ENCODE measurements at places on chromosomes 3 and 15. TPM values are rescaled to one million over a fixed set of nuclear protein-coding genes. Genes with fewer than 3 reads are reported as not detected.

The TMIE gene
- polyA plus RNA-seq, result 0.34 TPM

The IFRD2 gene
- polyA plus RNA-seq, result 114 TPM

The LTF gene
- polyA plus RNA-seq, result 13.4 TPM

The B3GNT5 gene
- polyA plus RNA-seq, result 12.1 TPM

The GAP43 gene
- polyA plus RNA-seq, result 1.5 TPM

The IGSF10 gene
- 0.90 TPM for polyA plus RNA-seq

The ADAMTS9 gene
- polyA plus RNA-seq, result 116 TPM

The FGD5 gene
- 19.5 TPM for polyA plus RNA-seq

The PLSCR5 gene
- polyA plus RNA-seq, result not detected

The ISLR gene
- polyA plus RNA-seq, result 2.5 TPM

The ITIH4 gene
- 55.2 TPM for polyA plus RNA-seq

The SNTN gene
- not detected for polyA plus RNA-seq

The CLDN18 gene
- polyA plus RNA-seq, result 32.5 TPM

The MGLL gene
- 72.9 TPM for polyA plus RNA-seq

The TRPC1 gene
- polyA plus RNA-seq, result 0.78 TPM

Data from adipose tissue (tissue), 3 donors.